ENCODE measurements at places on chromosomes 16 and 17. TPM values are rescaled to one million over a fixed set of nuclear protein-coding genes. Genes with fewer than 3 reads are reported as not detected.

DNA sequence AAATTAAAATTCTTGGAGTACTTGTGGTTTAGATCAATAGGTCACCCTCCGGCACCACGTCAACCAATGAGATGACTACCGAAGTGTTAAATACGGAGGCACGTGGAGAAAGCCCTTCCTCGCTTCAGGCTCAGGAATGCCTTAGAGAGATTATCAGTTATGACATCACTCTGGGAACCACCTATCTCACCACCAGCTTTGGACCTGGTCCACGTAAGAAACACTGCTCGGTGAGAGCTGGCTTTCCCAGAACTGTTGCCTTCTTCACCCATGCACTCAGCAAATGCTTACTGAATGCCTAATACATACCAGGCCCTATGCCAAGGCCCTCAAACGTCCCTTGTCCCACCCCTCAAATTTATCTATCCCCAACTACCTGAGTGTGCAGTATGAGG lies 71.3 kb downstream of the SMG6 start:
- DNase-seq = no peak

DNA sequence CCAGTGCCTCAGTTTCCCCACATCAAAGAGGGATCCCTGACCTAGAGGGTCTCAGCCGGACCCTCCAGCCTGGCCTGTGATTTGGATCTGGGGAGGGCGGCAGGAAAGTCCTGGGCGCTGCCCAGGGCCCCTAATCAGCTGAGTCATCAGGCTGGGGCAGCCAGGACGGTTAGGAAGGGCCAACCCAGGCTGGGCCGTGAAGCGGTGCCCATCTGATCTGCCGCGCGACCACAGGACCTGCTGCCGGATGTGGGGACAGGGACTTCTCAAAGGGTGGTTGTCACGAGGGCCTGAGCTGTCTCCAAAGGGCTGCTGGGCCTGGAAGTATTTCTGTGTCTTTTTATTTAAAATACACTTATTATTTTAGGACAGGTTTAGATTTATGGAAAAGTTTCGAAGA lies 4.4 kb downstream of the TPSAB1 start:
- DNase-seq = no peak

DNA sequence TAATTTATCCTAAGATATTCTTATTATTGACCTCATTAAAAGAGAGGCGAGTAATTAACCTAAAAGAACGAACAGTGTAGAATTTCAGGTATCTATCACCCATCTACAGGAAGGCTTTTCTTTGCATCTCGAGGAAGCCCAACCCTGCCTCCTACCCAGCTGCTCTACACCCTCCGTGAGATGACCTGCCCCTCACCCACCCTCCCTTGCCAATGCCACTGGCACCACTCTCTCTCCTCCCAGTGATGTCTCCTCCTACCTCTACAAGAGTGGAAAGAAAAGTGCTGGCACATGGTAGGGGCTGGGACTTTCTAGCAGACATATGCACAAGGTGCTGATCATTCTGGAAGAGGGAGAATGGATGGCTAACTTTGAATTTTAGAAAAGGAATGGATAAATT lies 22.9 kb upstream of the FOXJ1 start:
- DNase-seq = no peak

DNA sequence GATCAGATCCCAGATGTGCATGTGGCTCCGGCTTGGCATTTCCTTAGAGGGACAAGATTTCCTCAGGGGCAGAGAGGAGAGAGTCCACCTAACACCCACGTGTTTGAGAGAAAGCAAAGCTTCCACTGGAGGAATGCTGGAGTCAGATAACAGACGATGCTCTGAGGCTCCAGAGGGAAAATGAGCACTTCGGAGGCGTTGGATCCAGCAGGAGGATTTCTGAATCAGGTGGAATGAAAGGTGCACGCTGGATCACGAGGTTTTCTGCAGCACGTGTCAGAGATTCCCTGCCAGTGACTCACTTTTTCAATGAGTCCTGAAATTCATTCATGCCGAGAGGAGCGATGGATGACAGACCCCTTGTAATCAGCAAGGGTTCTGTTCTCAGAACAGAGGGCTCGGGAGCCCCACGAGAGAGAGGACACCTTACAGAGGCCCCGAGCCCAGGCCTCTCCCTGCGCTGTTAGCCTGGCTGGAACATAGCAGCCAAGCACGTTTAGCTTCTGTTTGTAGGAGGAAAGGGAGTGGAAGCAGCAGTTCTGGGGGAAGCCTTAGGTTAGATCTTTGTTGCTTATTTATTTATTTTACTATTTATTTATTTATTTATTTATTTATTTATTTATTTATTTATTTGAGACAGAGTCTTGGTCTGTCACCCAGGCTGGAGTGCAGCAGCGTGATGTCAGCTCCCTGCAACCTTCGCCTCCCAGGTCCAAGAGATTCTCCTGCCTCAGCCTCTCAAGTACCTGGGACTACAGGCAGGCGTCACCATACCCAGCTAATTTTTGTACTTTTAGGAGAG lies 49.3 kb upstream of the JPH3 start:
- DNase-seq = no peak

MLYCD gene
- total RNA-seq = 6.1 TPM

- no peak for DNase-seq
These were observed 661 bp downstream of the RFWD3 start for GRCh38 chr16:74666010-74666421.

GRCh38 chr16:31008149-31008548 lies 2.3 kb downstream of the STX1B start:
- DNase-seq = no peak

DNA sequence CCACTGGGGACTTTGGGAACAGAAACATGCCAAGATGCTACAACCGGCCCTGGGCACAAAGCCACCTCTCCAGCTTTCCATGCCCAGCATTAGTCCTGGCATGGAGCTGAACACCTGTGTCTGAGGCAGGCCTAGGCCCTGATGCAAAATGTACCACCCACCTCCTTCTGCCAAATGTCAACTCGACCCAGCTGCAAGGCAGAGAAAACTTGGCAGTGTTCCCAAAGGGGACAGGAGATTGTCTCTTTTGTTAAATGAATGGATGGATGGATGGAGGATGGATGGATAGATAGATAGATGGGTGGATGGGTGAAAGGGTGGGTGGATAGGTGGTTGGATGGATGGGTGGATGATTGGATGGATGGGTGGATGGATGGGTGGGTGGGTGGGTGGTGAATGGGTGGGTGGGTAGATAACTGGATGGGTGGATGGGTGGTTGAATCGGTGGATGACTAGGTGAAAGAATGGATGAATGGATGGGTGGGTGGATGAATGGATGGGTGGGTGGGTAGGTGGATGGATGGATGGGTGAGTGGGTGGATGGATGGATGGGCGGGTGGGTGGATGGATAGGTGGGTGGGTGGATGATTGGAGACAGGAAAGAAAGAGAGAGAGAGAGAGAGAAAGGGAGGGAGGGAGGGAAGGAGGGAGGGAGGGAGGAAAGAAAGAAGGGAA lies 73.4 kb upstream of the TNRC6C start:
- DNase-seq = no peak

DNA sequence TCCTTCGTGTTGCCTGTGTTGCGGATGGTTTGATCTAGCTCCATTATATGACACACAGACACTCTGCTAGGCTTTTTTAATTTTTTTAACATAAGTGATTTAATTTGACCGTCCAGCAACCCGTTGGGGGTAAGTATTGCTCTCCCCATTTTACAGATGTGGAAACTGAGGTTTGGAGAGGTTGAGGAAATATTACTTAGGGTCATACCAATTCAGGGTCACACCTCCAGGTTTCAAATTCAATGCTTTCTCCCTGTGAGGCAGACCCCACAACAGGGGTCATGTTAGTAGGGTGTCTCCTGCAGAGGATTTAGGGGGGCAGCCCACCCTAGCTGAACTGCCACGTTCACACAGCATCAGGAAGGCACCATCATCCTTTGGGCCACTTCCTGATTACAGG lies 179.4 kb downstream of the COPRS start:
- no peak for DNase-seq

DNA sequence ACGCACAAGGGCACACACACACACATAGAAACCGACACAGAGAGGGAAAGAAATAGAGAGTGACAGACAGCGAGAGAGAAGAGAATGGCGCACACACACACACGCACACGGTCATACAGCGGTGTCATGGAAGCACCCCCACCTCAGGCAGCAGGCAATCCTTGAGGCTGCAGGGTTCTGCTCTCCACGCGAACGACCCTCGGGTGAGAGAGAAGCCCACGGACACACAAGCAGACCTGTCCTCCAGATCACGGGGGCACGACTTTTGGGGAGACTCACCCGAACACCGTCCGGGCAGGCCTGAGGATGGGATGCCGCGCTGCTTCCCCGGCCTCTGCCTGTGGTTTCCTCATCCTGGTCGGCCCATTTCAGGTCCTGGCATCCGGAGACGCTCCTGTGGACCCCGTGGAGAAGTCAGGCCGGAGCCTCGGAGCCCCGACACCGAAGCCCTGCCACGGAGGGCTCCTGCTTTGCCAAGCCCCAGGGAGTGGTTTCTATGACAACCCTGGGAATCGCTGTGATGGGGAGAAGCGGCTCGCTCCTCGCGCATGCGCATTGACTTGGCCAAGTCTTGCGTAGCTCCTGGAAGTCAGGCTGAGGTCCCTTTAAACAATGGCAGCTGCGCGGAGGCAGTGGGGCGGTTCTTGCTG lies 118.2 kb upstream of the KCNJ18 start:
- DNase-seq = peak; percentile 14

DNA sequence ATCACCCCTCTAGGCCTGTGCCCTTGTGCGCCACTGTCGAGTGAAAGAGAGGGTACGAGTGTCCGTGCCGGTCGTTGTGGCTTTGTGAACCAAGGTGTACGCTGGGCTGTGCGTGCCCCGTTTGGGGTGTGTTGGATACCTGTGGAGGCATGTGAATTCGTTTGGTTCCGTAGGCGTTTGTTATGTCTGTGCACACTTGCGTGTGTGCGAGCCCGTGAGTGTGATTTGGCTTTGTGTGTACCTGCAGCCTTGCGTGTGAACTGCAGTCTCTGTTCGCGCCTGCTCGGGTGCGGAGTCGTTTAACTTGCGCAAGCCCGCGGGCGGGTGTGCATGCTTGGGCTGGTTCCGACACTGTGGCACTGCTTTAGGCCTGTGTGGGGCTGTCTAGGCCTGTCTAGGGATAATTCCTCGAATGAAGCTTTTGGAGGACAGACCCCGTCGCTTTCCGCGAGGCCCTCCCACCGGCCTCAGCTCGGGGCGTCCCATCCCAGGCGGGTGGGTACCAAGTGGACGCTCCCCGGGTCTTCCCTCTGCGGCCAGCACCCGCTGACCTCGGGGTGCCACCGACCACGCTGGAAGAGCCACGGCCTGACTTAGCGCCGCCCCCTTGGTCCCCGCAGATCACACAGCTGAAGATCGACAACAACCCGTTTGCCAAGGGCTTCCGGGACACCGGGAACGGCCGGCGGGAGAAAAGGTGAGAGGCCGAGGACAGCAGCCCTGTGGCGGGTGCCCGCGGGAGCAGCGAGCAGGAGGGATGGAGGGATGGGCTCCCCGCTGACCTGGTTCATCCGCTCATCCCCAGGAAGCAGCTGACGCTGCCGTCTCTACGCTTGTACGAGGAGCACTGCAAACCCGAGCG lies 4.4 kb downstream of the TBX2 start:
- DNase-seq = no peak

SPHK1 gene
- total RNA-seq = 17.8 TPM

GRCh38 chr17:45013021-45013997 lies 38.1 kb downstream of the DCAKD start:
- no peak for DNase-seq

GRCh38 chr17:74016461-74016860 lies 187.0 kb upstream of the RPL38 start:
- DNase-seq = no peak

DNA sequence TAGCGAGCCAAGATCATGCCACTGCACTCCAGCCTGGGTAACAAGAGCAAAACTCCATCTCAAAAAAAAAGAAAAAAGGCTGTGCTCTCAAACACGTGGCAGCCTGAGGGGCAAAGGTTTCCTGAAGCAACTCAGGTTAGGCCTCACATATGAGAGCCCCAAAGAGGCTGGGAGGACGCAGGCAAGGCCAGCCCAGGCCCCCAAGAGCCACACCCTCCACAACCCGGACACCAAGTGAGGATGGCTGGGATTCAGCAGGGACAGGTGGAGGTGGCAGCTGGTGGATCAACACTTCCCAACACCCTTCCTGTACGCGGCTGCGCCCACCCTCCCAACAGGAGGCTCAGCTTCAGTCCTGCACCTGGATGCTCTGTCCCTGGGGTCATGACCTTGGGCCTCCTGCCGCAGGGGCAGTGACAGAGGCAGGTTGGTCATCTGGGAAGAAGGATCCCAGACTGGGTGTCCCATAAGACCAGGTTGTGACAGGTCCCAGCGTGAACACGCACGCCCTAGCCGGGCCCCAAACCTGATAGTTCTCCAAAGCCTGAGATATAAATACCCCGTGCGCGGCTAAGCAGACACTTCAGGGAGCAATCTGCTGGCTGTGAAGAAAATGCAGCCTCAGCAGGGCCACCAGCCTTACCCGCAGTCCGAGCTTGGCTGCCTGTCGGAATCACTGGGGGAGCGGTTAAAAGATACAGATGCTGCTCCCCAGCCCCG lies 78.1 kb downstream of the TIMM22 start:
- DNase-seq = no peak

- no peak for DNase-seq
These were observed 28.0 kb upstream of the TBX2 start for GRCh38 chr17:61371606-61372005.

Measured in activated T-helper 1 cell treated with anti-CD3 and anti-CD28 coated beads, Interleukin-12 subunit alpha, Interleukin-12 subunit beta, Interleukin-2, Interleukin-4 antibody, amounts not matched to agents 30 ng/mL and 10 ng/mL and 1 ng/mL, durations not matched to agents 14 hours and 24 hours and 36 hours (primary cell).